NCI-H1105 (cell line): ENCODE measurements at places on chromosomes 7 and 10.

- no peak for DNase-seq
Measured at GRCh38 chr10:9219860-9220259, 1165.4 kb downstream of the GATA3 start.

DNA sequence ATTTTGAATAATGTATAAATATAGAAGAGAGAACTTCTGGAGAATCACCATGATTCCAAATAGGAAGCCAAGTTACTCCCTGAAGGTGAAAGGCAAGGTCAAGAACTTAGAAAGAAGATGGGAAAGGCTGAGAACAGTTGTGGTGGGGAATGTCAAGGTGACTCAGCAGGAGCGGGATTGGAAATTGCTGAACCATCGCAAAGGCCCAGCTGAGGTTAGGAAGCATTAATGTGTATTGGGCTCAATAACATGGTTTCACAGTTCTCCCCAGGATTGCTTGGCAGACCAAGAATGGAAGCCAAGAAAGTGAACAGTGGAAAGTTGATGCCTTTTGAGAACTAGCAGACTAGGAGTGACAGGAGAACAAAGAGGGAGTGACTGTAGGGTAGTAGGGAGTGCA is 133.3 kb downstream of the VTI1A start:
- no peak for DNase-seq

DNA sequence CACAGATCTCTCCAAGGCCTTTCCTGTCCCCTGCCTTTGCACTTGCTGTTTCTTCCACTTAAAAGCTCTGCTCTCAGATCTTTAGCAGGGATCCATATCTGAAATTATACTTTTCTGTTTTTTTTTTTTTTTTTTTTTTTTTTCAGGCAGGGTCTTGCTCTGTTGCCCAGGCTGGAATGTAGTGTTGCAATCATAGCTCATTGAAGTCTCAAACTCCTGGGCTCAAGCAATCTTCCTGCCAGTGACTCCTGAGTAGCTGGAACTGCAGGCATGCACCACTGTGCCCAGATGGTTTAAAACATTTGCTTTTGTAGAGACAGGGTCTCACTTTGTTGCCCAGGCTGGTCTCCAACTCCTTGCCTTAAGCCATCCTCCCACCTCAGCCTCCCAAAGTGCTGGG is 5.0 kb upstream of the TSPAN15 start:
- DNase-seq = no peak

DNA sequence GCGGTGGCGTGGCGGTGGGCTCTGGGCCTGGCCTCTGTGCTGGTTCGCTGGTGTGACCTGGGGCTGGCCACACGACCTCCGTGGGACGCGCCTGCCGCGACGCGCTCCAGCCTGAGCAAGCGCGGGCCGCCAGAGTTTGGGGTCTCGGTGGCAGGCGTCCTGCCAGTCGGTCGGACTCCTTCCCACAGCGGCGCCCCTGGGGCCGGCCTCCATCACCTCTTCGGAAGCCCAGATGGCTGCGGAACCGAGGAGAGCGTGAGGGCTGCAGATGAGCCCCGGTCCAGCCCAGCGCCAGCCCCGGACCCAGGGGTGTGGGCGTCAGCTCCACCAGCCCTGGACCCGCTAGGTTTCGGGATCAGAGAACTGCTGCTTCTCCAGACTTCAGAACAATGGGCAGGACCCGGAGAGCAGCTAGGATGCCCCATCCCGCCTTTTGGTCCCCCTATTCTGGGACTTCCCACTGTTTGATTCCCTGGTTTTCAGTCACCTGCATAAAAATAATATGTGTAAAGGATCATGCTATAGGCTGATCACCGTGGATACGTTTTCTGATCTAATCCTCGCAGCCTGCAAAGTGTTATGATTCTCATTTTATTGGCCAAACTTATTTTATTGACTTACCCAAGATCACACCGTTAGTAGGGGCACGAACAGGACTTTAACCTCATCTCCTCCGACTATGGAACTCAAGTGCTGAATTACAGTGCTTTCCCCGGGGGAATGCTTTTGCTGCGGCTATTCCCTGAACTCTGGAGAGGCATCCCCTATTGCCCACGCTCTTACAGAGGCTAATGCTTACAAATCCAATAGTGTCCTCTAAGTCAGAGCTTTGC is 2.8 kb downstream of the CYP26C1 start:
- no peak for DNase-seq

GRCh38 chr7:155837126-155837479 is 24.8 kb upstream of the SHH start:
- DNase-seq = no peak

DNA sequence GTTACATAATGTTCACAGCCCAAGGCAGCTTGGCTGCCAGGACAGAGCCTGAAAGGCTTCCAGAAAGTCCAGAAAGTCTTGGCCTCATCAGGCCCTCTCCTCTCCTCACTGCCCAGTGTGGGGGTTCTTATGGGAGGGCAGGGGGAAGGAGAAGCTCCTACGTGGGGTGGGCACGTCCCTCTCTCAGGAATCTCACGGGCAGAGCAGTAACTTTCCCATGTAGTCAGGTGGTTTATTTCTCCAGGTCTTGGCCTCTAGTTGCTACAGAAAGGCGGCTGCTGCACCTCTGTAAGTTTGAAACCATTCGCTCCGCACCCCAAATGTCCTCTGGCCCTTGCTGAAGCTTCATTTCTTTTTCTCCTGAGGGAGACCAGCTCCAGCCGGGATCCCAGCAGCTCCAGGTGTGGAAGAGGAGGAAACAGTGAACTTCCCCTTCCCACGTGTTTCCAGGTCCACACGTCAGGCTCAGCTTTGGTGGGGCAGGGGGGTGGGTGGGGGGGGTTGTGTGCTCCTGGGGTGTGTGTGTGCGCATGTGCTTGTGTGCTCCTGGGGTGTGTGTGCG is 320.3 kb downstream of the WDR37 start:
- no peak for DNase-seq

DNA sequence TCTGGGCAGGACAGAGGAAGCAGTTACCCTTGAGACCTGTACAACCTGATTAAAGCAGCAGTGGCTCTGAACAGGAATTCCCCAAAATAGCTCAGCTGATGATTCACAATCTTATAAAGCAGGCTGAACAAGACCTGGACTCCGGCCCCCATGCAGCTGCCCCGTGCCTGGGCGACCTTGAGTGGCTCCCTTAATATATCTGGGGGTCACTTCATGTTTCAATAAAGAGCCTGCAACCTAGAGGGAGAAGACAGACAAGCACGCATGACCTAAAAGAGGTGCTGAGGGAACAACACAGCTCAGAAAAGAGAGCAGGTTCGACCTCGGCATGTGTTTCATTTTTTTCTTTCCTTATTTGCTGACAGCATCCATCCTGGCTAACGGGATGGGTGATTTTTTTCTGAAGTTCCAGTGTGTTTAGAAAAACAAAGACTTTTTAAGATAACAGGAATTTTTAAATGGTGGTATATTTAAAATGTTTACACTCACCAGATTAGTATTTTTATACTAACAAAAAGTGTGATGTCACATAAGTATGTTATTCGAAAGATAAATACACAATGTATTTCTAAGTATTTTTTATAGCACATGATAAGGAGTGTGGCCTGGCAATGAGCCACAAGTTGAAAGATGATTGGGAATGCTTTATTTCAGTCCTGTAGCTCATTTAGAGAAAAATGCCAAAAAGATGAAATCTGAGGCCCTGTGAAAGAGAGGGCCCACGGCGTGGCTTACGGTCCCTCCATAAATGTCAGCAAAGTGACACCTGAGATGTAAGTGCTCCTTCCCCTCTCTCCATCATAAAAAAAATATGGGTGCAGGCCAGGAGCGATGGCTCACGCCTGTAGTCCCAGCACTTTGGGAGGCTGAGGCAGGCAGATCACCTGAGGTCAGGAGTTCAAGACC is 161.3 kb downstream of the SLIT1 start:
- no peak for DNase-seq

DNA sequence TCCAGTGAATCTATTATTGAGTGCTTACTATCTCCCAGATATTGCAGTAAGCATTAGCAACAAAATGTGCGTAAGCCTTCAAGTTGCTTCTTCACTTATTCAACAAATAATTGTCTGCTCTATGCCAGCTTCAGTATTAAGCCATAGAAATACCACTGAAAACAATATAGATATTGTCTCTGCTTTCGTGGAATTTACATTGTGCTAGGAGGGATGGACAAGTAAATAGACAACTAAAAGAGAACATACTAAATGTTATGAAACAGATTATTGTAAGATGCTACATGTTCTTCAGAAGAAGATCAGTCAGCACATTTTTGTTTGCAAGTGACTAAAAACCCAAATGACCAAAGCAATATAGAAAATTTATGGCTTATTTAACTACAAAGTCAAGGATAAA is 27.3 kb downstream of the CFAP69 start:
- no peak for DNase-seq

DNA sequence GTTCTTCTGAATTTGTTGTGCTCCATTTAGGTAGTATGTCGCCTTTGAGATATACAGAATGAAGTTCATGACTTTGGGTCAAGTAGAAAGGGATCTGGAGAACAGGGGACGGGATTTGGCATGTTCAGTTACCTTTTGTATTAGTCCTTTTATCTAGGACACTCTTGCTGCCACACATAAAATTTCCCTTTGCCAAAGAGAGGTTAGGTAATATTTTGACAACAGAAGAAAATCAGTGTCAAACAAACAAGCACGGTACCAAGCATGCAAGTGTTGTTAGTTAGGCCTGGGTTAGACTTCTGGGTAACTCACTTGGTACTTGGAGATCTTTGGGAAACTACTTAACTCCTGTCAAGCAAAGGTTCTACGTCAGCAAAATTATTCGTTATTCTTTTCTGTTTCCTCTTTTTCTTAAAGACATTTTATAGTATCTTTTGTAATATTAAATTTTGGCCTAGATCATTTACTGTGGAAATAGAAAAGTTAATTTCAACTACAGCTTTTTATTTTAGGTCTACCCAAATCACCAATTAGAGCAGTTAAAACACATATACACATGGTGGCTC is 116.7 kb downstream of the PLXDC2 start:
- no peak for DNase-seq

DNA sequence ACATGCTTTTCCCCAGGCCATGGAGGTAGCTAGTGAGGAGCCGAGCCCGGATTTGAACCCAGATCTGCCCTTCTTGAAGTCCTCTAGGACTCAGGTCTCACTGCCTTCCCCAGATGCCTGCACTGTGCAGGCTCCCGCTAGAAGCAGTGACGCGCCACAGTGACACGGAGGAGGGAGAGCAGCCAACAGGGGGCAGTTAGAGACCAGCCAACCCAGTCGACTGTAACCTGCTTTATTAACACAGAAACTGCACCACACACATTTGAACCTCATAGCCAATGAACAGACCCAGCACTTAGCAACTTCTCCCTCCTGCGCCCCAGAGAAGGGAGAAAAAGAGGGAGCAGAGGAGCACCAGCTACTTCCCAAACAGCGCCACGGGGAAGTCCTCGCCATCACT is 27.4 kb downstream of the PILRA start:
- no peak for DNase-seq

- no peak for DNase-seq
Measured at GRCh38 chr7:45211066-45211465, 53.5 kb downstream of the RAMP3 start.

GRCh38 chr7:84682543-84682942 is 488.0 kb upstream of the SEMA3A start:
- DNase-seq = no peak

DNA sequence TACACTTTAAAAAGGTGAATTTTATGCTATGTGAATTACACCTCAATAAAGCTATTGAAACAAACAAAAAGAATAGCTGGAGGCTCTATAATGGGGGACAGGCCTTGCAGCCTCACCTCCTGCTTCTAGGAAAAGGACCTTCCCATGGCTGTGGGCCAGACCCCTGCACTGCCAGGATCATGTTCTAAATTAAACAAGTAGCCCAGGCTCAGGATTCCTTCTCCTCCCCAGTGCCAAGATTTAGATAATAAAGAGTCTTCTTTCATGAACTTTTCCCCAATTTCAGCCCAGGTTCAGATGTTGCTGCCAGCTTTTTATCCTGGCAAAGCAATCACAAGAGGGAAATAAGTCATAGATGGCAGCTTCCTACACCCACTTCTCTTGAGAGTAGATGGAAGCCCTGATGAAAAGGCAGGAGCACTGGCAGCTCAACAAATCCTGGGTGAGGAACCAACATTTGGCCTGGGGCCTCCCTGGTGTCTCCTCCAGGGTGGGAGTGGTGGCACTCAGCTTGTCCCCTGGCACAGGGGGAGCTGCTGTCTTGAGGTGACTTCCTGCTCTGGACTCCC is 22.2 kb upstream of the CAMK2B start:
- no peak for DNase-seq

DNA sequence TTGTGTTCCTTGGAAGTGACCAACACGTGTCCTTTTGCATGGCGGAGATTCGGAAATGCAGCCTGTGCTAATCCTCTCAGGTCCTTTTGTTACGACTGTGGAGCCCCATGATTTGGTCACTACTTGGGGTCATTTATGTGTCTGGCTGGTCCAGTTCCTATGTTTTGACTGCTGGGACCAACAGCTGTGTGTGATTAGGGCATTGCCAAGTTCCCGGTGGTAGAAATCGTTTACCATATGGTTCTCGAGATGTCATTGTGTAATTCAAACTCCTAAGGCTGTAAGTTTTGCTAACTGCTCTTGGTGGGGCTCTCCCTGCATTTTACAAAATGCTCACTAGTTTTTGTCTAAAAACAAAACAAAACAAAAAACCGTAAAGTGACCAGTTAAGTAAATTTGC is 62.0 kb downstream of the CCNY start:
- DNase-seq = no peak

DNA sequence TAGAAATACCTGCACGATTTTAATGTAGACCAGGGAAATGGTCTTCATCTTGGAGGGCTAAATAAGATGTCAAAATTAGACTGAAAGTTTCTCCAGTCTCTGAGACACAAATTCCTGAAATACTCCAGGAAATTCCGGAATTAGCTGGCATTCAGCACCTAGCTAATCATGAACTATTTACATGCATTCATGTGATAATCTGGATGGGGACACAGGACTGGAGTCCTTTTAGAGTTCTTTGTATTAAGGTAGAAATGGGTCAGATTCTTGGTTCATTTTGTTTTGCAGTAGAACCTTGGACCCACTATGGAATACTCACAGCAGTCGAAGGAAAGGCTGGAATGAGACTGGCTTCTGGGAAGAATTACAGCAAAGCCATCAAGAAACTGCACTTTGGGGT is 65.3 kb upstream of the MDFIC start:
- no peak for DNase-seq

GRCh38 chr7:33534833-33535232 is 370.5 kb upstream of the BMPER start:
- no peak for DNase-seq

- DNase-seq = no peak
Measured at GRCh38 chr10:86164960-86165630, 201.5 kb downstream of the GRID1 start.
